ENCODE measurements at places on chromosomes 16 and 17. TPM values are rescaled to one million over a fixed set of nuclear protein-coding genes. Genes with fewer than 3 reads are reported as not detected.

The CDH3 gene
- total RNA-seq = 0.74 TPM

The KRTAP3-2 gene
- total RNA-seq = not detected

DNA sequence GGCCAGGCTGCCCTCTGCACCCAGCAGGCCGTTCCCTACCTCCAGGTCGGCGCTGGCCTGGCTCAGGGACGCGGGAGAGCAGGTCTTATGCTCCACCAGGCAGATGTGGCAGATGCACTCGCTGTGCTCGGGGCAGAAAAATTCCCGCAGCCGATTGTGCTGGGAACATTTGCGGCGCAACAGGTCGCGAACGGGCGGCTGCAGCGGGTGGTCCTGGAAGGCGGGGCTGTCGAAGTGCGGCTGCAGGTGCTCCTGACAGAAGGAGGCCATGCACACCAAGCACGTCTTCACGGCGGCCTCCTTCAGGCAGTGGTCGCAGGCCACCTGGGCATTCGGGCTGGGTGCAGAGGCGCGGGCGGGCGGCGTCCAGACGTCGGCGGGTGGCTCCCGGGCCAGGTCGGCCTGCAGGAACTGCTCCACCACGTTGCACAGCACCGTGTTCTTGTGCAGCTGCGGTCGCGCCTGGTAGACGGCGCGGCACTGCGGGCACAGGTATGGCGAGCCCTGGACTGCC is 439 bp downstream of the TRIM25 start:
- peak overlapping the region; percentile 89 for H3K4me3 ChIP-seq
- H3K36me3 ChIP-seq = peaks cover 9% of the 10 kb centered on the region
- H3K27me3 ChIP-seq = no peaks in the 10 kb centered on the region

GRCh38 chr16:66698046-66698445 is 1.5 kb upstream of the CMTM4 start:
- peaks cover 16% of the 10 kb centered on the region for H3K4me1 ChIP-seq
- DNase-seq = no peak
- H3K27me3 ChIP-seq = no peaks in the 10 kb centered on the region

DNA sequence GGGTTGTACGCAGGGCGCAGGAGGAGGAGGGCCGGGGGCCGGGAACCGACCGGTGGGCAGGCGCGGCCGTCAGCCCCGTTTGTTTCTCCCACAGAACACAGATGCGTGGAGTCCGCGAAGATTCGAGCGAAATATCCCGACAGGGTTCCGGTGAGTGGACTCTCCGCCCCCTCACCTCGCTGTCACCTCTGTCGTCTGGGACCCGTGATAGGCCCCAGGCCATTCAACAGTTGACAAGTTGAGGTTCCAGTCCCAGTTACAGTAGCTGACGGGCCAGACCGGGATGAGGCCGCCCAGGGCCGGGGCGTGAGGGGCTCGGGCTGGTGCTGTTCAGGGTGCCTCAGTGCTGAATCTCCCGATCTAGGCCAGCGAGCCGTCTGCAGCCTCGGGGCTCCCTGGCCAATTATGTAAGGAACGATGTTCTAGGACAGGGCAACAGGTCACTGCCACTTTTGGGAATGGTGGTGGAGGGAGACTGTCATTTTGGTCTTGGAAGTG is 628 bp downstream of the GABARAPL2 start:
- peaks cover 41% of the 10 kb centered on the region for H3K4me1 ChIP-seq
- H3K4me3 ChIP-seq = peak overlapping the region; percentile 90
- H3K36me3 ChIP-seq = peaks cover 39% of the 10 kb centered on the region
- DNase-seq = no peak
- H3K27me3 ChIP-seq = no peaks in the 10 kb centered on the region
- peak overlapping the region; percentile 76 for H3K27ac ChIP-seq

- no peaks in the 10 kb centered on the region for H3K27me3 ChIP-seq
- no peak for DNase-seq
- H3K27ac ChIP-seq = no peak overlapping the region
- H3K4me1 ChIP-seq = no peaks in the 10 kb centered on the region
- no peak overlapping the region for H3K4me3 ChIP-seq
Measured at GRCh38 chr17:78502611-78503148, 74.5 kb downstream of the DNAH17 start.

DNA sequence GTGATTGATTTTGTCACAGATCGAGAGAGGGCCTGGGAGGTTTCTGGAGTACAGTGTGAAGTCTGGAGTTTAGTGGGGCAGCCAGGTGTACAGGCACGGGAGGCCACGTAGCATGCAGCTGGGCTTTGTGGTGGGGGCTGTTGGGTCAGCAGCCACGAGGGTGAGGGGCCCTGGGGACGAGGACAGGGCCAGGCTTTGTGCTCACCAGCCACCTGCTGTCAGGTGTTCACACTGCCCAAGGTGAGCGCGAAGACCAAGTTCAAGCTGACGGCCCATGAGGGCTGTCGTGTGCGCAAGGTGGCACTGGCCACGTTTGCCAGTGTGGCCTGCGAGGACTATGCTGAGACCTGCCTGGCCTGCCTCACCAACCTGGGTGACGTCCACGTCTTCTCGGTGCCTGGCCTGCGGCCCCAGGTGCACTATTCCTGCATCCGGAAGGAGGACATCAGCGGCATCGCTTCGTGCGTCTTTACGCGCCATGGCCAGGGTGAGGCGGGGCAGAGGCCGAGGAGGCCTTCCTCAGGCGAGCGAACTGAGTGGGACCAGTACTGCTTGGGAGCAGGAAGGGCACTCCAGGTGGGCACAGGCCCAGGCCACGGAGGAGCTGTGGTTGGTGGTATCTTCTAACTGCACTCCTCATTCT is 15.9 kb downstream of the LLGL1 start:
- peaks cover 45% of the 10 kb centered on the region for H3K36me3 ChIP-seq
- H3K27me3 ChIP-seq = no peaks in the 10 kb centered on the region
- no peak for DNase-seq
- H3K4me1 ChIP-seq = no peaks in the 10 kb centered on the region
- H3K4me3 ChIP-seq = no peak overlapping the region

GRCh38 chr17:74130276-74130675 is 73.2 kb upstream of the RPL38 start:
- no peak overlapping the region for H3K4me3 ChIP-seq
- DNase-seq = no peak
- H3K36me3 ChIP-seq = no peaks in the 10 kb centered on the region
- H3K4me1 ChIP-seq = no peaks in the 10 kb centered on the region
- peaks cover 7% of the 10 kb centered on the region for H3K27me3 ChIP-seq

DNA sequence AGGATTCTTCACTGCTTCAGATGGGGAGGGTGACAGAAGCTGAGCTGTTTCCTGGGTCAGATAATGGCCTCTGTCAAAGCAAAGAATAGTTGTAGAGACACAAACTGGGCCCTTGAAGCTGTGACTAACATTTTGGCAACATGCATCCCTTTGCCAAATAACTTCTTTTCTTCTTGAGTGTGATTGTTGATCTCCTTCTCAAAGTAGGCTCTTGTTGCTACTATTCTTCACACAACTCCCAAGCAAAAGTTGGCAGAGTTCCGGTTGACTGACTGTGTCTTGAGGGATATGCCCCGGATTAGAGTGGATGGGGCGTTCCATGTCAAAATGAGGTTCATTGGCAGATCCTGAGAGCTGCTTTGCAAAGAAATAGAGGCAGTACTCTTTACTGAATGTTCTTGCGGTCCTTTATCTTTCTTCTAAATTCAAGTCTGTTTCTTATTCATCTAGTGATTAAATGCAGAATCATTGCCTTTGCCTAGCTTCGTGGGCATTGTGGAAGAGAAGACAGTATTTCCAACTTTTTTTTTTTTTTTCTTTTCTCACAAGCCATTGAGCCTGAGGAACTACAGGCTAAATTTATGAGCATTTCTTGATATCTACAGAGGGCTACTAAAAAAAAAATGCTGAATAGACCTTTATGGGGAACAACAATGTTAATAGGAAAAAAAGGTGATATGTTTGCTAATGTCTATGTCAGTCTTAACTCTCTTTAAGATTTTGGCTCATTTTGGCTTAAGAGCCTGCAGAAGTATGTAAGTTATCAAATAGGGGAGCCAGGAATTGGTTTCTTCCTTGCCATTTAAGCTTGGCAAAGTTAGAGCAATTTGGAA is 5.8 kb downstream of the WIPF2 start:
- no peak overlapping the region for H3K4me3 ChIP-seq
- no peak for DNase-seq
- peaks cover 18% of the 10 kb centered on the region for H3K36me3 ChIP-seq
- H3K27me3 ChIP-seq = no peaks in the 10 kb centered on the region
- no peak overlapping the region for H3K27ac ChIP-seq

- H3K4me1 ChIP-seq = no peaks in the 10 kb centered on the region
- peaks cover 28% of the 10 kb centered on the region for H3K27me3 ChIP-seq
- no peak overlapping the region for H3K4me3 ChIP-seq
Measured at GRCh38 chr16:75271441-75272096, 20.1 kb upstream of the BCAR1 start.

DNA sequence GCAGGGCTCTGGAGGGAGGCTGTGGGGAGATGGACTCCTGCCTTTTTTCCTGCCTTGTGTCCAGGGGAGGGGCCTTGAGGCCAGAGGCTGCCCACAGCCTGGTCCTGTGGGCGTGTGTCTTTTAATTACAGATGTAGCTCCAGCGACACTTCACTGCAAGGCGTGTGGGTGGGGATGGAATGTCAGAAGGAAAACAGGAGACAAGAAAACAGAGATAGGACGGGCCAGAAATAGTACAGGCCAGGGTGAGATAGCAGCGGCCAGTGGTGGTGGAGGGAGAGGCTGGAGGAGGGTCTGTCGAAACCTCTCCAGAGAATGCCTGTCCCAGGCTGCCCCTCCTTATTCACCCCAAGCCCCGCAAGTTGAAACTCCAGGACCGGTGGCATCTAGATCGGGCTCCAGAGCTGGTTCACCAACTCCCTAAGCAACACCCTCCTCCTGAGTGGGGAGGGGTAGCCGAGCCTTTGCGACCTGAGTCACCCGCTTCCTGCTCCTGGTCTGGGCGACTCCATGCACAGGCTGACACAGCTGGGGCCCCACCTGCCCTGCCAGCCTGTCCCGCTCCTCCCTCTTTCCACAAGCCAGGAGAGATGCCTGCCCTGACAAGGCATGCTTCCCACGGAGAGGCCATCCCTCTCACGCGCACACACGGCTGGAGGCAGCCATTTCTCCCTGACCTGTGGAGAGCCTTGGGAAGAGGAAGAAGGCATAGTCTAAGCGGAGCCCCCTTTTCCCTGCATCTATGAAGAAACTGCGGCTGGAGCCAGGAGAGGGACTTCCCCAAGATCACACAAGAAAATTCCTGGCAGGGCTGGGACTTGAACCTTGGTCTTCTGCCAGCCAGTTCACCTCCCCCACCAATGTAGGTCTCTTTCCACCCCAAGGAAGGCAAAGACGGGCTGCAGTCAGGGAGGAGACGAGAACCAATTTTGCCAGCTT is 6.6 kb upstream of the JUP start:
- H3K36me3 ChIP-seq = no peaks in the 10 kb centered on the region
- H3K4me1 ChIP-seq = no peaks in the 10 kb centered on the region
- no peak for DNase-seq

All from CD4-positive, alpha-beta T cell (primary cell).